G401 (cell line): ENCODE measurements at places on chromosomes 6 and 20. TPM values are rescaled to one million over a fixed set of nuclear protein-coding genes. Genes with fewer than 3 reads are reported as not detected.

- DNase-seq: peak; percentile 99
Observed at GRCh38 chr6:67131827-67132226, 1424.8 kb upstream of the EYS start.

The CLPSL2 gene
- total RNA-seq: not detected in 2 replicates

GRCh38 chr6:53989504-53989903 lies 121.7 kb upstream of the MLIP start:
- DNase-seq: no peak

DNA sequence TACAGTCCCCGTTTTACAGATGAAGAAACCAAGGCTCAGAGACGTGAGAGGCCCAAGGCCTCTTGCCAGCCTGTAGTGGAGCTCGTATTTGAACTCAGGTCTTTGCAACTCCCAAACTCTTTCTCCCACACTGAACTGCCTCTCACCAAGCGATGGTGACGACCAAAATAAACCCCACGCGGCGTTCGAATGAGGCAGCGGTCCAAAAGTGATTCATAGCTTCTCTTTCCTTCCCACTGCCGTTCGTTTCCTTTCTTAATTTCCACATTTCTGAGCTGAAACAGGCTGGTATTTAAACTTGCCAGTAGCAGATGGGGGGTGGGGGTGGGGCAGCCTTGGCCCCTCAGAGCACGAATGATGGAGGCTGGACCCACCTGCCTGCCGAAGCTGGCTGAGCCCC lies 252.9 kb upstream of the KCNG1 start:
- peak; percentile 46 for DNase-seq

DNA sequence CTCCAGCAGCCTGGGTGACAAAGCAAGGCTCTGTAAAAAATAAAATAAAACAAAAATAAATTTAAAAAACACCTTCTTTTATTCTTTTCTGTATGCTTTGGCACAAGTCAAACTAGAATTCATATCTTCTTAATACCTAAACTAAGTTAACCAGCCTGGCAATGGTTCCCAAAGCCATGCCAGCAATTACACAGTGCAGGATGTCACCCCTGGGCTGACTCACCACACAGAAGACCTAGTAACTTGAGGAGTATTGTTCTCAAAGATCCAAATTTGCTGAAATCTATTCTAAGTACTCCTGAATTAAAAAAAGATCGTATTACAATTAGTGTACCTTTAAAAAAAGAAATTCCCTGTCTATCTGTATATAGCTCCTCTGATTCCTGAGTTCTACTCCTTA lies 162.7 kb upstream of the SGK1 start:
- no peak for DNase-seq

GRCh38 chr20:58716476-58717277 lies 24.1 kb downstream of the NPEPL1 start:
- DNase-seq: no peak

The MUC22 gene
- not detected in 2 replicates for total RNA-seq

The RAMACL gene
- total RNA-seq: 4.1 and 8.0 TPM in 2 replicates

GRCh38 chr6:132830334-132830751 lies 16.0 kb downstream of the RPS12 start:
- DNase-seq: peak; percentile 44

The TOMM34 gene
- total RNA-seq: 22.7 and 42.0 TPM in 2 replicates

DNA sequence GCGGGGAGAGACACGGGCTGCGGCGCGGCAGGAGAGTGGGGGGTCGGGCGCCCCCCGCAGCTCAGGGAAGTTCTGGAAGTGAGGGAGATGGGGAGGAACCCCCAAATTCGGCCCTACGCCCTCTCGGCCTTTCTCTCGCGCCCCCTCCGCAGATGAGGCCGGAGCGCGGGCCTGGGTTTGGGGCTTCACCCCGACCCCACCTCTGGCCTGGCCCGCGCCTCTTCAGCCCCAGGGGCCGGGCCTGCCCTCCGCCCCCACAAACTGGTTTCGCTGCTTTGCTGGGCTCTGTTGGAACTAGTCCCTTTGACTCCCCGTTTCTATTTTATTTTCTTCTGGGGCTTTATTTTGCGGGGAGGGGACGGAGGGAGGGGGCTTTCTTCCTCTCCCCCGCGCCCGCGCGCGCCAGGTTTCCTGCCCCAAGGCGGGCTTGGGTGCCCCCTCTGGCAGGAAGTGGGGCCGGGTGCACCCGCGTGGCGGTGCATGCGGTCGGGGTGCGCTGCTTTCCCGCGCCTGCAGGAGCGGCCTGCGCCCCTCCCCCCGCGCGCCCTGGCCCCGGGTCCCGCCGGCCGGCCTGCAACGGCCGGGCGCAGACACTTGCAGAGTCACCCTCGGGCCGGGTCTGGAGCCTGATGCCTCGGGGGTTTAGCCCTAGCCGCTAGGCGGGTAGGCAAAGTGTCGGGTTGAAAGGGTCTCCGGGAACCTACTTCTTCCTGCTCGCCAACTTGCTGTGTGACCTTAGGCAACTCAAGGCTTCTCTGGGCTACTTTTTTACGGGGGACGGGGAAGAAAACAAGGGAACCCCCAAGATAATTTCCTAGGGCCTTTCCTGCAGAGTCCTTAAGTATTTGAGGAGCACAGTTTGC lies 1.3 kb downstream of the HMGA1 start:
- DNase-seq: no peak

DNA sequence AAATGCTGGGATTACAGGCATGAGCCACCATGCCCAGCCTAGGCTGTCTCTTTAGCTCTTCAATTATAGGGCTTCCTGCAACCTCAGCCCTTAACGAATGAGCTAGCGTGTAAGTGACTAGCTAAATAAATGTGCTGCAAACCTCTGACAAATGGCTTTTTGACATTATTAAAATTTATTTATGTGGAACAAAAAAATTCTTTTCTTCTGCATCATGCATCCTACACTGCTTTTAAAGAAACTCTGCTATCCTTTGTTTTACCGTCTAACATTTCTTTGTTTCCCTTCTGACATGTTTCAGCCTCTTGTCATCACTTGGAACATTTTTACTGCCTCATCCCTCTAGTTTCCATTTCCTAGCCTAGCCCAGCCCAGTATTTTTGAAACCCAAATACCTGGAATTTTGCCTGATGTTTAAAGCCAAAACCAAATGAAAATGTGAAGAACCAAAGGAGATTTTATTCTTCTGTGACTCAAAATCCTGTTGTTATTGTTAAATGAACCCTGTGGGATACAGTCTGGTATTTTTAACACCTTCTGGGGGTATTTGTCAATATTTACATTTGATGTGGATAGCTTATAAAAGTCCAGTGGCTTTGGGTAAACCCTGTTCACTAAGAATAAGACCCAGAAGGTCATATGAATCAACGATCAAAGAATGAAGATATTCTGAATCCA lies 9.5 kb downstream of the NT5E start:
- DNase-seq: no peak

DNA sequence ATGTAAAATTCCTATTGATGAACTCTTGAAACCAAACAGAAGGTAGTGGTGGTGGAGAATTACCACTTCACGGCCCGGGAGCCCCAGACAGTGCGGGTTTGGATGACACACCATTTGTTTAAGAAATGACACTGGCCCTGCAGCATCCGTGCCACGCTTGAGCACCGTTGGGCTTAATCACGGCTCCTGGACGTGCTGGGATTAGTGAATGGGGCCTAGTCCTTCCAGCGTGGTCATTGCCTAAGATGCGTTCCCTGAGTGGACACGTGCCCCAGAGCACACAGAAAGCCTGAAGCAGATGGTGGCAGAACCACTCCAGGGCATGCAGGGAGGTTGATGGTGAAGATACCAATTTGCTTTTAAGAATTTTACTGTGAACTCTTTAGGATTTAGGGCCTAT lies 14.5 kb downstream of the STX16 start:
- peak; percentile 63 for DNase-seq

DNA sequence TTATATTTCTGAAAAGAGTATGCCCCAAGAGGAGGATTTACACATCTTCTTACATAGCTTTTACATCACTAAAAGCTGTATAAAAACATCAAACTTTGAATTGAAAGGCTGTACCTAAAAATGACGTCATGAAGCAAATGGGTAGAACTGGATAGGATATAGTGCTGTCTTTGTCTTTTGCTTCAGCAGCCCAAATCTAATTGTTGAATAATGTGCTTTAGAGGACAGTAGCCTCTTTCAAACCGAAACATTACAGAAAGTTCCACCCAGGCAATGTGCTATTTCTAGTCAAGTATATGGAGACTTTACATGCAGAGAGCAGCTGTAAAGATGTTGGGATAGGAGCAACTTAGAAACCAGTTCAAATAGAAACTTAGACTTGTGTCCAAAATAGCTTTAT lies 51.9 kb downstream of the ADGRG6 start:
- DNase-seq: no peak
